Fibroblast of villous mesenchyme (primary cell): ENCODE measurements at places on chromosomes 16 and 17. TPM values are rescaled to one million over a fixed set of nuclear protein-coding genes. Genes with fewer than 3 reads are reported as not detected.

- DNase-seq, result no peak
Observed at GRCh38 chr17:1979182-1979985, 45.8 kb downstream of the RTN4RL1 start.

FOXC2 gene
- total RNA-seq, result 0.64 TPM in 1 of 2 replicates, not detected in the other

TERB1 gene
- under 0.01 TPM in 1 of 2 replicates, not detected in the other for total RNA-seq

DNA sequence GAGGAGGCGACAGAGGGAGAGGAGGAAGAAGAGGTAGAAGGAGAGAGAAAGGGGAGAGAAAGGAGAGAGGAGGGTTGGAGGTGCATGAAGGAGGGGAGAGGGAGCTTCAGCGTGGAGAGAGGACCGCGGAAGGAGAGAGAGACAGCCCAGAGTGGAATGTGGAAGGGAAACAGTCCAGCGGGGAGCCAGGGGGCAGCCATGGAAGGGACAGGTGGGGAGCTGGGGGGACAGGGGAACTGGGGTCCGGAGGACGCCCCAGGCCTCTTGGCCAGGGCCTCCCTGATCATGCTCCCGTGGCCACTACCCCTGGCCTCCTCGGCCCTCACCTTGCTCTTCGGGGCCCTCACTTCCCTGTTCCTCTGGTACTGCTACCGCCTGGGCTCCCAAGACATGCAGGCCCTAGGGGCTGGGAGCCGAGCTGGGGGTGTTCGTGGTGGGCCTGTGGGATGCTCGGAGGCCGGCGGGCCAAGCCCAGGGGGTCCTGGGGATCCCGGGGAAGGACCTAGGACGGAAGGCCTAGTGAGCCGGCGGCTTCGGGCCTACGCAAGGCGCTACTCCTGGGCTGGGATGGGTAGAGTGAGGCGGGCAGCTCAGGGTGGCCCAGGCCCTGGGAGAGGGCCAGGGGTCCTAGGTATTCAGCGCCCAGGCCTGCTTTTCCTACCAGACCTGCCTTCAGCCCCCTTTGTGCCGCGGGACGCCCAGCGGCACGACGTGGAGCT is 759 bp downstream of the ASPHD1 start:
- peak; percentile 12 for DNase-seq

GRCh38 chr17:44351961-44352827 is 7.1 kb downstream of the GRN start:
- no peak for DNase-seq
